ENCODE measurements at places on chromosomes 3 and 15.

DNA sequence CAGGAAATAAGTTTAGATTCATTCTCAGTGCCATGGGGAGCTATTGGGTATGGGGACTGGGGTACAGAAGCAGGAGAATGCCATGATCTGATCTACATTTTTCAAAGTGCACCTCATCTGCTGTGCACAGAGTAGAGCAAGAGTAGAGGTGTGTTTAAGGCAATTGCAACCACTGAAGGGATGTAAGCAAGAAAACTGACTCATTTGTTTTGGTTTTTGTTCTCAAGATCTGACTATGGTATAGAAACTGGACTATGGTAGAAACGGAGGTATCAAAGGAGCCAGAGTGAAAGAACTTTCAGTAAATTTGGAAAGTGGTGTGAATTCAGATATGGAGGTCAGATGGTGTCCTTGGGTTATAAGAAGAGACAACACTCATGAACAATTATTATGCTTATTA is 86.2 kb upstream of the CMSS1 start:
- no peak for DNase-seq

DNA sequence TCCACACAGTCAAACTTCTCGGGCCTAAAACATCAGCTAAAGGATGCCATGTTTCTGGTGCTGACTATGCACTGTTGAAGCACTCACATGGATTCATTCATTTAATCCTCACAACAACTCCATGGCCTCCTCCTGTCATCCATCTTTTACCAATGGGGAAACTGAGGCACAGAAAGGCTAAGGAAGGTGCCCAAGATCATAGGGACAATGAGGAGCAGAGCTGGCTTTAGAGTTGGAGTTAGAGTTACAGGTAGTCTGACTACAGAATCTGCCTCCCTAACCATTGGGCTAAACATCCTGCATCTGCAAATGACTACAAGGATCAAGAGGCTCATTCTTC is 111.6 kb downstream of the IQSEC1 start:
- no peak for DNase-seq

DNA sequence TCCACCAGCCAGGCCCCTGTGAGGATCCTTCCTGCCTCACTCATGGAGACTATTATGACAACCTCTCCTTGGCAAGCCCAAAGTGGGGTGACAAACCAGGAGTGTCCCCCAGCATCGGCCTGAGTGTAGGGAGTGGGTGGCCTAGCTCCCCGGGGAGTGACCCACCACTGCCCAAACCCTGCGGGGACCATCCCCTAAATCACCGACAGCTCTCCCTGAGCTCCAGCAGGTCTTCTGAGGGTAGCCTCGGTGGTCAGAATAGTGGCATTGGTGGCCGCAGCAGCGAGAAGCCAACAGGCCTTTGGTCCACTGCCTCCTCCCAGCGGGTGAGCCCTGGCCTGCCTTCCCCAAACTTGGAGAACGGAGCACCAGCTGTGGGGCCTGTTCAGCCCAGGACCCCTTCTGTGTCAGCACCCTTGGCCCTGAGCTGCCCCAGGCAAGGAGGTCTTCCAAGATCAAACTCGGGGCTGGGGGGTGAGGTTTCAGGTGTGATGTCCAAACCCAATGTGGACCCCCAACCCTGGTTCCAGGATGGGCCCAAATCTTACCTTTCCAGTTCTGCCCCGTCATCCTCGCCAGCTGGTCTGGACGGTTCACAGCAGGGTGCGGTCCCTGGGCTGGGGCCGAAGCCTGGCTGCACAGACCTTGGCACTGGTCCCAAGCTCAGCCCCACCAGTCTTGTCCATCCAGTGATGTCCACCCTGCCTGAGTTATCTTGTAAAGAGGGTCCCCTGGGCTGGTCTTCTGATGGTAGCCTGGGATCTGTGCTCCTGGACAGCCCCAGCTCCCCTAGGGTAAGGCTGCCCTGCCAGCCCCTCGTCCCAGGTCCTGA is 1.0 kb downstream of the LIMD1 start:
- no peak for DNase-seq

DNA sequence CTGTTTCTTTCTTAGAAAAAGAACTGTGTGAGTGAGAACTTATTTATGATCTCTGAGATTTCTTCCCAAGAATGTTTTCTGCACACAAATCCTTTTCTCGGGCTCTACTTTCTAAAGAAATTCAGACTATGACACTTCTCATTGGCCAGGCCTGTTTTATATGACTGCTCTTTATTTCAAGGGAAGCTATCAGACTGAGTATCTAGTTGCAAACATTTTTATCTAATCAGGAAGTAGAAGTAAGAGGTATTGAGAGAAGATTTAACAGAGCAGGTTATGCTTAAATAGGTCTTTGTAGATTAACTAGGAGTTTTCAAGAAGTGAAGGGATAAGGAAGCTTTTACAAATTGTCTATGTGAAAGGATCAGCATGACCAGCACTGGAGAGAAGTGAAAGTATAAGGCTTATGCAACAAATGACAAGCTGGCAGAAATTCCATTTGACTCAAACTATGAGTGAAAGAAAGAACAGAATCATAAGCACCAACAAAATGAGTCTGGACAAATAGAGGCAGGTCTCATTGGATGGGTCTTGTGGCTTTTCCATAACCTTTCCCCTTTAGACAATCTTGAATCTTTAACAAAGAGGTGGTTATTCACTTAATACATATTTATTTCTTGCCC is 71.9 kb upstream of the CHL1 start:
- no peak for DNase-seq

GRCh38 chr15:78808550-78808949 is 2.7 kb downstream of the ADAMTS7 start:
- no peak for DNase-seq

DNA sequence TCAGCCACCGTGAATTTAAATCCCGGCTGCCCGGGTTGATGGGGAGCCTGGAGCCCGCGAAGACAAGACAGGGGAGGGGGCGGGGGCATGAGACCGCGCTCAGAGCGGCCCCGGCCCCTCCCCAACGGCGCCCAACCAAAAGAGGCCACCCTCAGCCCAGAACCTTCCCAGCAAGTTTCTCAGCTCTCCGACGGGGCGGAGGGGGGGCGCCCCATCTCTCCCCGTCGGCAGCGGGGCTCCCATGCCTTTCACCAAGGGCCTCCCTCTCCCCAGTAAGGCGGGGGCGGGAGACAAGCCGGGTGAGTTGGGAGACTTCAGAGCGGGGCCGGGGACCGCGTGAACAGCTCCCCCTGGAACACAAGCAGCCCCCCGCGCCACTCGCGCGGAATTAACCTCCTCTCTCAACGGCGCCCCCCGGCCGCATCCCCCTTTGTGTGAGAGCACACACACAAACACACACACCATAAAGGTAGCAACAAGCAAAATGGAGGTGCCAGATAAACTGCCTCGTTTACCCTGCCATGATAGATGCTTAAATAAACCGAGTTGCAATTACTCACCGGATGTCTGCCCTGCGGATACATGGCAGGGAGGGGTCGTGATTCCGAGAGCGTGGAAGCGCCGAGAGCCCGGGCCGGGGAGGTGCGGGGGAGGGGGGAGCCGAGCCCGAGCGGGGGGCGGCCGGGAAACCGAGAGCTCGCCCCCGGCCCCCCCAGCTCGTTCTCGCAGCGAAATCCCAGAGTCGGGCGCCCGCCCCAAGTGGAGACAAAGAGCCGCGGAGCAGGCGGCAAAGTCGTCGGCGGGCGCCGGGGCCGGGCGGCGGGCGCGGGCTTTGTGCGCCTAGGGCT is 1.3 kb downstream of the TLE3 start:
- DNase-seq: peak; percentile 24

DNA sequence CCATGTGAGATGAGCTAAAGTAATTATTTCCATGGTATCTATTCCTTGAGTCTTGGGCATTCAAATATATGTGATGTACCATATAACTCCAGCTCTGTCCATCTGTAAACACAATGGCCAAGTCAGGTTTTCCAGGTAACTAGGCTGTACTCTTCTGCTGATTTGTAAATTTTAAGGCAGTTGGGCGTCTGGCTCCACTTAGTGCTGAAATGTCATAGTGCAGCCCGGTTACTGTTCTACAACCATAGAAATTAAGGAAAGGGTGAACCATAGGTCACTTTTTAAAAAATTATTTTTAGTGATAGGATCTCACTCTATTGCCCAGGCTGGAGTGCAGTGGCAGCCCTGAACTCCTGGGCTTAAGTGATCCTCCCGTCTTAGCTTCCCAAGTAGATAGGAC is 44.7 kb upstream of the GOLM2 start:
- no peak for DNase-seq

DNA sequence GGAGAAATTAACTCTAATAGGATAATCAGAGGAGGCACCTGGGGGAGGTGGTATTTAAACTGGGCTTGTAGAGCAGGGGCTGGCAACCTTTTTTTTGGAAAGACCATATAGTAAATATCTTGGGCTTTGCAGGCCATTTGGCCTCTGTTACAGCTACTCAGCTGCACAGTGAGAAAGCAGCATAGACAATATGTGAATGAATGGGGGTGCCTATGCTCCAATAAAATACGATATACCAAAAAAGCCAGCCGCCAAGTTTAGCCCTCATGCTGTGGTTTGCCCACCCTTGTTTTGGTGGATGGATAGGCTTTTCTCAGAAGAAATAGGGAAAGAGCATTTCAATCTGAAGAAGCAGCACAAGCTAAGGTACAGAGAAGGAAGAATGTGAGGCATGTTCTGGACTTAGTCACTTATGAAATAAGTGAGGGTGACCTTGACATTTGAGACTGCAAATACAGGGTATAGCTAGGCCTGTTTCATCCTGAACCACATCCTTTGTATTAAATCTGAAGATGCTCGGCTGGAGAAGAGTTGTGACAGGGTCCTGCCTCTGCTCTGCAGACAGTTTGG is 131.0 kb upstream of the NR2E3 start:
- DNase-seq: no peak

- no peak for DNase-seq
These were observed 55.6 kb upstream of the CGNL1 start for GRCh38 chr15:57320631-57321220.

DNA sequence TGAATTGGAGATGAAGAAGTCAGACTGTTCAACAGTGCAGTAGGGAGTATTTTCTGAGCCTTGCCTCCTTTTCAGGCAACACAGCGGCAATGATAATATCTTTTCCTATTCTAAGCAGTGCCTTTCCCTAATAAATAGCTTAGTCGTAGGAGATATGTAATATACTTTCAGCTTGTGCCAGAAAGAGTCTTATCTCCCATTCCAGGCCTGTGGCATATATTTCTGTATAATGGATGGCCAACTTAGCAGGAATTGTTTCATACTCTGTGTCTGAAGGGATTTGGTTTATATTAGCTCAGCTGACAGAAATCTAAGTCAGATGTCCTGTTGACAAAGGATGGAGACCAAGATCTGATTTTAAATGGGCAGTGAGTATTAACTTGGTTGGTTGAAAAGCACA is 397.1 kb downstream of the CACNA2D3 start:
- no peak for DNase-seq

GRCh38 chr15:38524156-38524555 is 40.5 kb downstream of the RASGRP1 start:
- DNase-seq: no peak

DNA sequence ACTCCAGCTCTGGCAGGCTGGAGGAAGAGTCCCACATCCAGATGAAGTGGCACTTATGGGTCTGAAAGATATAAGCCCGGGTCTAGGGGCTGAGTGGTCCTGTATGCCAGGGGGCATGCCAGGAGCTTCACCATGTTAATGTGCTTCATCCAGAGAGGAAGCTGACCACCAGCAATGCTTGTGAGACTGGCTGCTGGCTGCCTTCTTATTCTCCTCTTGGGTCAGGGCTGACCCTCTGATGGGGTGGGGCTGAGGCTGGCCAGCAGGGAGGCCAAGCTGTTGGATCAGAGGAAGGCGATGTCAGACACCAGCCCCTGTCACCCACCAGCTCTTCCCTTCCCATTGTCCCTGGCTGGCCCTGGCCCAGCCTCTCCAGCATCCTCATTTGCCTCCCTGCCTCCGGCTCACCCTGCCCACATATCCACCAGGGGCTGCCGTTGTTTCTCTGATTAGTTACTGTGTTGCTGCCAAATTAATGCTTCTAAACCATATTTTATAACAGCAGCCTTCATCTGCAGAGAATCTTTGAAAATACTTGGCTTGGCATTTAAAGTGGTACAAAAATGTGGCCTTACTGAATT is 20.4 kb upstream of the PSTPIP1 start:
- no peak for DNase-seq

DNA sequence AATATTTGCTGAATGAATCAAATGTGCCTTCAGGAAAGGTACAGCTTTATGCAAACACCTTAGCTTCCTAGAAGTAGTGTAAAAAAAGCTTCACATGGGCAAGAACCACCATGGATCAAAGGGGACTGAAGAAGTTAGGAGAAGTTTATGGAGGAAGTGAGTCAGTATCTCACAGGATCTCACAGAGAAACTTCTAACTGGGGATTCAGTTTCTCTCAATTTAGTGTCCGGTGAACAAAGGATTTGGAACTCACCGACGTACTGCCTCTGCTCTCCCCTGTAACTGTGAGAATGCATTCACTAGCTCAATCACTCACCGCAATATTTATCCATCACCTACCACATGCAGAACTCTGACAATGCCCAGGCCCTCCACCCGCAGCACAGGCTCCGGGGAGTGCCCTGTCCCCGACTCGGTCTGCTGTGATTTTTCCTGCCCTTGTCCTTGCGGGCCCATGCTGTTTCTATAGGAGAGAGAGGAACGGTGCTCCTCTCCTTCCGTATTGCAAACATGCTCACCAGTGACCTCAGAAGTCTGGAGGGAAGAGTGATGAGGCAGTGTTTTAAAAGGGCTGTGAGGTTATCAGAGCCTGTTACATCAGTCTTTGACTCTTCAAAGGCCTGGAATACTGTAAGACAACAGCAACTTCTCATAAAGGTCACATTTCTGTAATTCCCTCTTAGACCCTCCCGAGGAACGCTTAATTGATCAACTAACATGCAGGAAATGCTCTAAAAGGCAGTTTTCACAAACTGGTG is 222.5 kb upstream of the ICE2 start:
- no peak for DNase-seq

- no peak for DNase-seq
These were observed 20.9 kb upstream of the LARS2 start for GRCh38 chr3:45367453-45367871.

DNA sequence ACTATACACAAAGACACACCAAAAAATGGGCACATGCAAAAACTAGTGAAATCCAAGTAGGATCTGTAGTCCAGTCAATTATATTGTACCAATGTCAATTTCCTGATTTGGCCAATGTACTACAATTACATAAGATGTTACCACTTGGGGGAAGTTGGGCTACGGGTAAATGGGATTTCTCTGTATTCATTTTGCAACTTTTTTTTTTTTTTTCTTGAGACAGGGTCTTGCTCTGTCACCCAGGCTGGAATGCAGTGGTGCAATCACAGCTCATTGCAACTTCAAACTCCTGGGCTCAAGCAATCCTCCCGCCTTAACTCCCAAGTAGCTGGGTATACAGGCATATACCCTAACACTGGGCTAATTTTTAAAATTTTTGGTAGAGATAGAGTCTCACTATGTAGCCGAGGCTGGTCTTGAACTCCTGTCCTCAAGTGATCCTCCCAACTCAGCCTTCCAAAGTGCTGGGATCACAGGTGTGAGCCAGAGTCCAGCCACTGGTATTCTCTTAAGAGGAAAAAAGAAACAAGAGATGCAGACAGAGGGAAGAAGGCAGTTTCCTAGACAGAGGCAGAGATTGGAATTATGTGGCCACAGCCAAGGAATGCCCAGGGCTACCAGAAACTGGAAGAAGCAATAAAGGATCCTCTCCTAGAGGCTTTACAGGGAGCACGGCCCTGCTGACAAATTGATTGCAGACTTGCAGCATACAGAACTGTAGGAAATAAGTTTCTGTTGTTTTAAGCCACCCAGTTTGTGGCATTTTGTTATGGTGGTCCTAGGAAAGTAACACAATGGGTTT is 33.3 kb downstream of the TFDP2 start:
- DNase-seq: no peak
